ENCODE measurements at places on chromosomes 3 and 15.
A peak's percentile ranks its signal among the peaks of the same experiment; 100 is the strongest.

DNA sequence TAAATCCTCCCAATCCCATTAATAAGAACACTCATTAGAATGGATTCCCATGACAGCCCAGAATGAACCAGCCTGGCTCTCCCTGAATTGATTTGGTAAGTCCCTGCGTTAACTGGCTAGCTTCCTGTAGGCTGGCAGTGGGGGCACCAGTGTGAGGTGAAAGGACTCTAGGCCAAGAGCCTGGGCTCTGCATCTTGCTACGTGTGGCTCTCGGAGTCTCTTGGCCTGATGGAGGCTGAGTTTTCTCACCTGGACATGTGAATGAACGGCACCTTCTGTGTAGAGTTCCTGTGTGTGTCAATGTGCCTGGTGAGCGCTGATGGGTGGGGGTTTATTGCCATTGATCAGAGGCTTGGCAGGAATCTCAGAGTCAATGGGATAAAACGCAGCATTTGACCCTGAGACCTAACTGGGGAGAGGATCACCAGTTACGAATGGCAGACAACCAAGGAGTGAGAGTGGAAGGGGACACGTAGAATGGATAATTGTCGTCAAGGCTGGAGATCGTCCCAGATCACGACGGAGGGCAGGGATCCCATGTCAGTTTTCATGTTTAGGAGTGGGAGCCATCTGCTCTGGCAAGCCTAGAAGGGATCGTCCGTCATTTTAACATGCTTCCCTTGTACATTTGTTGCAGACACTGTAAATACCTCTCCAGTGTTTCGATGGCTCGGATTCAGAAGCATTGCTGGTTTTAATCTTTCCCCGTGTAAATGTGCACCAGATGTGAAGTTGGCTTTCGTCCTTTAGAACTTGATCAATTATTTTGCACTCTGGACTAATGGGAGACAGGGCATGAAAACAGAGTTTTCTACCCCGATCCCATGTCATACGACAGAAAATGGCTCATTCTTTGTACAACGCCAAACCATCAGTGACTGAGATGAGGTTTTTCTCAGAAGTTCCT, 9.0 kb upstream of the KLF13 start:
- DNase-seq, result no peak

DNA sequence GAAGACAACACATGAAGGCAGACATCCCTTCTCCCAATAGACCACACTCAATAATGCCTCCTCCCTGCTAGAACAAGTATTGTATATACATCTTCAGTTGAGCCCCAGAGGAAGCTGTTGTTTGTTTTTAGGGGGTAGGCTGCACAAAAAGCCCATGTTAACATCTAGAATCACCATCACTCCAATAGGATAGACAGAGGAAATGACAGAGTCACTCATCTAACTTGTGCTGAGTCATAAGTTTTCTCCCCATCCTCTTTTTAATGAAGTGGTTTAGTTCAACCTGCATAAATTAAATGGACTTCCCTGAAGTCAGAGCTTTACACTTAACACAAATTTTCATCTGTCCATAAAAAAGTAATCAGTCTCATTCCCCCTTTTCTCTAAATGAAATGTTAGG, 122.9 kb upstream of the SPATA12 start:
- DNase-seq, result no peak

DNA sequence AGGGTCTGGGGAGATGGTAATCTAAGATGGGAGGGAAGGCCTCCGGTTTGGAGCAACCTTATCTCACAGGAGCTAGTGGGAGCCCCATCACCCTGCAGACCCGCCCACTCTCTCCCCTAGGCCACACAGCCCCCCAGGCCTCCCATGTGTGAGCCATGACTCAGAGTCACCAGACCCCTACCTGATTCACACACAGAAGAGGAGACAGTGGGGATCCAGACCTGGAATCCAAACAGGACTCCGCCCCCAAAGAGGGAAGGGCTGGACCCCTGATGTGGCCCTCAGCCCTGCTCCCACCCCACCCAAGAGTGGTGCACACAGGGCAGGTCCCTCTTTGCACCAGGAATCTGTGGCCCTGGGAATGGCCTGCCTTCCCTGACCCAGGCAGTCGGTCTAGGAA, 97.4 kb downstream of the ADCY5 start:
- no peak for DNase-seq

DNA sequence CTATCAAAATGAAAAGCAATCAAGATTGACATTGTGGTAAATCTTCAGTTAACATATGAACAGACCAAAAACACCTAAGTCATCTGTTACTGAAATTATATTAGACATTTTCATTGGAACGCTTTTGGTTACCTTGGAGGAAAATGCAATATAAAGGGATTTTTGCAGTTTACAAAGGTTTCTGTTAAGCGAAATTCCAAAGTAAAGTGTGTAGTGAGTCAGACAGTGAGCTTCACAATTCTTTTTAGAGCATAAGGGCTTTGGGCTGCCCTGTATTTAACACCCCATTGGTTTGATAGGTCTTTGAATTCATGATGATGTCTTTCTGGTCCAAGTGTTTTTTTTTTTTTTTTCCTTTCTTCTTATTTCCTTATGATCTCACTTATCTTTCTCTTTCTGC, 462.8 kb downstream of the EDEM1 start:
- no peak for DNase-seq

DNA sequence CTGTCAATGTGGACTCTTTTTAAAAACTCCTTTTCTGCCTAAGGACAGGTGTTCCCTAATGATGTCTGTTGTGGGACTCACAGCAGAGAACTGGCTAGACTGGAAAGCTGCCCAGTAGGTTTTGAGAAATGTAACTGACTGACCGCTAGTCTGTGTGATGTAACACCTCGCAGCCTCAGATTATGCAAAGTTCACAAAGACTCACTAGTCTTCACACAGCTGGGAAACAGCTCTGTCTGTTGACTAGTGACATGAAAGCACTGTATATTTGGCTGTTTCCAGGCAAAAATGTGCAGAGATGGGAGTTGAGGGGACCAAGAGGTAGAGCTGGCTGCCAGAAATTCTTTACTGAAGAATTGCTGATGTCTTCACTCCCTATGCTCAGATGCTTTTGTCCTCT, 10.3 kb downstream of the PDZRN3 start:
- DNase-seq, result peak; percentile 89

DNA sequence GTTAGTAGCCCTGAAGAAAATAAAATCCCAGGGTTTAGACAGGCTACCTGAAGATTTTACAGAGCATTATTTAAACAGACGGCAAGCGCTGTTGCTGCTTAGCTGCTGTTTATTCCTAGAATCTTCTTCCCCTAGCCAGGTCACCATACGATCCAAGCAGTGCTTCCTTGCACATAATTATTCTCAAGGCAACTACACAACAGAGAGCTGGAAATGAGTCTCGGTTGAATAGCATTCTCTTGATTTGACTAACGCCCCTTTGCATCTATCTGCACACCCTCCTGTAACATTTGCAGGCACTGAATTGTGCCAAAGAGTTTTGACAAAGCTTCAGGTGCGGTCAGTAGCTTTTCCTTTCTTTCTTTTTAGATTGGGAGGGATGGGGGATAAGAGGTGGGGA, 564.4 kb downstream of the TBL1XR1 start:
- DNase-seq, result no peak

DNA sequence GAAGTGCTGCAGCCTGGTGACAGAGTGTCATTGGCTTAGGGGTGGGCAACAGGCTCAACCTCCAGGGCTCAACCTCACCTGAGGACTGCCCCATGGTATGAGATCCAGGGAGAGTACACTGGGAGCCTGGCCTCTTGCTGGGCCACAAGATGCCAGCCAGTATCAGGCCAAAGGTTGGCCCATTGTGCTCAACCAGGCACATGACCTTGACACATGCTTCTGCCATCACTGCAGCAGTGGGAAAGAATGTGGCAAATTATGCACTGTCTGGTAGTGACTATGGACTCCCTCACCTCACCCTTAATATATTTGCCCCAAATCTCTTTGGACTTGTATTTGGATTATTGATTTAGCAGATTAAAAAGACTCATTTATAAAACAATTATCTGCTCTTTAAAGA, 233.9 kb upstream of the GOLGA6L4 start:
- no peak for DNase-seq

GRCh38 chr15:37891766-37892368, 42.6 kb upstream of the TMCO5A start:
- DNase-seq, result peak; percentile 30

DNA sequence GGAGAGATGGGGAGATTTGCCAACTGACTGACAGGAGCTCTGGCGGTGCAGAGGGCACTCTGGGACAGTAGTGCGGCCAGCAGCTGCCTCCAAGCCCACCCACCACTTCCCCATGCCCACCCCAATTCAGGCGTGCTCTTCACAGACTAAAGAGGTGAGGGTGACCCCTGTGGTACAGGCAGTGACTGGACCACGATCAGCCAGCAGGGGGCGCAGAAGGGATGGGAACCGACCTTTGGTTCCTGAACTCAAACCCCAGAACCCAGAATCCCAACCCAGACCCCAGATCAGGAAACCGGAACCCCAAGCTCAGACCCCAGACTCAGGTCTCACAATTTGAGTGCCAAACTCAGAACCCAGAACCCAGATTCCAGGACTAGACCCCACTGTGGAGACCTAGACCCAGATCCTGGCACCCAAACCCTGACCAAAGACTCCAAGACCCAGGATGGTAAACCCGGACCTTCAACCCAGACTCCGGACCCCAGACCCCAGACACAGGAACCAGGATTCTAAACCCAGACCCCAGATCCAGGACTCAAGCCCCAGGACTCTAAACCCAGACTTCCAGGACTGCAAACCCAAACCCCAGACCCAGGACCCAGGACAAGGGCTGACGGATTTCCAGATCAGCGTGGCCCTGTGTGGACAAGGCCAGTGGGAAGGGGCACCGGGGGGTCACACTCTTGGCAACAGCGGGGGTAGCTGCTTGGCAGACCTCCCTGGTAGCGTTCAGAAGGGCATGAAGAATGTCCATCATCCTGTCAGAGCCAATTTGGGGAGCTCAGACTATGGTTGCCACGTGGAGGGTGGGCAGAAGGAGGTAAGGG, 3.7 kb upstream of the MYL3 start:
- no peak for DNase-seq

- no peak for DNase-seq
These were observed 21.9 kb downstream of the FEM1B start for GRCh38 chr15:68299436-68299835.

DNA sequence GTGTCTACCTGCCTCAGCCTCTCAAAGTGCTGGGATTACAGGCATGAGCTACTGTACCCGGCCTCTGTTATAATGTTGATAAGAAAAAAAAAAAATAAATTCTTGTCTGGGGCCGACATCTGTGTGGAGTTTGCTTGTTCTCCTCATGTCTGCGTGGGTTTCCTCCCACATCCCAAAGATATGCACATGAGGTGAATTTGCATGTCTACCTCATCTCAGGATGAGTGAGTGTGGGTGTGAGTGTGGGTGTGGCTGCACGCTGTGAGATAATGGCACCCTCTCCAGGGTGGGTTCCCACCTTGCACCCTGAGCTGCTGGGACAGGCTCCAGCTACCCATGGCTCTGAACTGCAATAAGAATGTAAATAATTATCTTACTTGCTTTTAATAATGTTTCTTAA, 25.9 kb upstream of the UACA start:
- DNase-seq, result no peak

DNA sequence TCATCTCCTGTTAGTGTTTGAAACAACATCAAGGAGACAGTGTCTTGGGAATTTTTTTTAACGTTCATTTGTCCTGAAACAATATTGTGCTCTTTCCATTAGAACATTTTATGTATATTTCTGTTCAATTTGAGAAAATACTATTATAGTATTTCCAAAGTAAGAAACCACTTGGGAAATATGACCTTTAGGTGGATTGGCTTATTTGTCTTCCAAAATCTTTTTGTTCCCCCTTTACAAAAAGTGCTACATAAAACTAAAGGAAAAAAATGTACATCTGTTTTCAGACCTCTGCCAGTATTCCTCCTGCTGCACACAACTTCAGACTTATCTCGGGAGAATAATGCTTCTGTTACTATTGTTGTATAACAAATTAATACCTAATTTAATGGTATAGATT, 165.9 kb upstream of the AGTR1 start:
- DNase-seq, result no peak

- no peak for DNase-seq
These were observed 1318.2 kb downstream of the ZPLD1 start for GRCh38 chr3:103752986-103753385.

- no peak for DNase-seq
These were observed 443.9 kb upstream of the TBL1XR1 start for GRCh38 chr3:177641206-177641605.

DNA sequence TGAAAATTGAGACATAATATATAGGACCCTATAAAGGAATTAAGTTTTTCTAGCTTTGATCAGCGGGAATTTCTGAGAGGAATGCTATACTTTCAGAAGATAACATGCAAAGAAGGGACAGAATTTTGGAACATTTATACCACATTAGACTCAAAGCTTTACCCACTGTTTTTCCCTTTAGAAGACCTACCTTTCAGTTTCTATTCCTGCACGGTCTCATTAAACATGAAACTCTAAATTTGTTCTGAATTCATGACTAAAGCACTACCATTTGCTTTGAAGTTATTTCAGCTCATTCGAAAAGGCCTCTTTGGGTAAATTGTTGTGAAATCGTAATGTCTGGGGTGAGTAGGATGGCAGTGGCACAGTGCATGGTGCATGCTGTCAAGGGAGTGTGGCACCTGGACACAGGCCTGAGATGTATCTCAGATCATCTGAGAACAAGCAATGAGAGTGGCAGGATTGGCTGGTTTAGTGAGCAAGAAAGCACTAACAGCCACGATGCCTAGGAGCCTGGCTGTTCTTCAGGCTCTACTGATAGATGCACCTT, 42.5 kb downstream of the CHCHD4 start:
- no peak for DNase-seq

GRCh38 chr3:120780977-120781376, 38.4 kb downstream of the GTF2E1 start:
- DNase-seq, result no peak

DNA sequence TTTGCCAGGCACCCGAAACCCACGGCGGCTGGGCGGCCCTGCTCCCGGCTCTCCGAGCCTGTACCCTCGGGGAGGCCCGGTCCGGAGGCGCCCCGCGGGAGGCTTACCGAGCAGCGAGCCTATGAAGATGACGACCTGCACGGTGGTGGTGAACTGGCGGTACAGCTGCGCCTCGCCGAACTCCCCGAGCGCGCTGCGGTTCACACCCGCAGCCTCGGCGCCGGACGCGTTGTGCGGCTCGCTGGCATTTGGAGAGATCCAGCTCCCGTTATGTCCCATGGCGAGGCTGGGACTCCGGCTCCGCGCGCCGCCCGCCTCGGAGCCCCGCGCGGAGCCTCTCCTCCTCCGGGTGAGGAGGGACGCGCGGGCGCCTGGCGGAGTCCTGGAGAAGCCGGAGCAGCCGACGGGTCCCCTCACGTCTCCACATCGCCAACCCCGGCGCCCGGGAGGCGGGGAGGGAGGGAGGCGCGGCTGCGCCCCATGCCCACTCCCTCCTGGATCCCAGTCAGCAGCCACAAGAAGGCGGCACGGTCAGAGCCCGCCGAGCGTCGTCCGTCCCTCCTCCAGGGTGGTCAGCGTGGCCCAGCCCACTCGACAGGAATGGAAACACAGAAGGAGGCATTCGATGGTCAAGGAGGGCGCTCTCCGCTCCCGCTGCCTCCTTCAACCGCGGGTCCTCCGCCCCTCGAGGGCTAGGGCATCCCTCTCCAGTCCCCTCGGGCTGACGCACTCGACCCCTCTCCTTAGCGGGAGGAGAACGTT, at the start of gene GPR176:
GPR176 (minus strand) TSS at position 519 of the 762 bp plus-strand sequence; CDS start at position 279, 240 bp downstream.
- peak; percentile 81 for DNase-seq

All from GM04504 (cell line).